Right renal pelvis (tissue), 4 donors: ENCODE measurements at places on chromosomes 3 and 15. TPM values are rescaled to one million over a fixed set of nuclear protein-coding genes. Genes with fewer than 3 reads are reported as not detected.

The ECE2 gene
- polyA plus RNA-seq = not detected

GRCh38 chr3:143066033-143066432 is 53.5 kb upstream of the CHST2 start:
- no peak for DNase-seq

DNA sequence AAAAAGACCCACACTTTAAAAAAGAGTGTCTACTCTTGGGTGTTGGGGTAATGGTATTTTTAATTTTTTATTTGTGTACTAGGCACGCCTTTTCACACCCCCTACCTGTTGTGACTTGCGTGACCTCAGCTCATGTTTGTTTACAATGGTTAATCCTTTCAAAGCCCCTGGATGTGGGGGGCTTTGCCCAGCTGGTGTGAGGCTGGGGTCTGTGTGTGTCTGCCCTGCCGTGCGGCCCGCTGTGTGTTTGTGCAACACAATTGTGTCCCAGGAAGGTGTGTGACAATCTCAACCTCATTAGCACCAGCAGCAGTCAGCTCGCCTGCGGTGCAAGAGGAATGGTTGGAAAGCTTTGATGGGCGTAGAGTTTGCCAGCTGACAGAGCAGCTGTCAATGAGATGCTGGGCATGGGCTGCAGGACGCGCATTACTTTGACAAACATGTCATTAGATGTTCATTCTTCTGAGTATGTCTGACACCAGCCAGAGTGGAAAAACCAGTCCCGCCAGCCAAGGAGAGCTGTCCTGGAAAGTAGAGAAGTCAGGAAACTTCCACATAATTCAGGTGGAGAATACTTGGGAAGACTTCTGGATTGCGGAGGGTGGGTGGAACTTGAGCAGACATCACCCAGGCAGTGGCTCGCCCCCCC is 9.6 kb downstream of the LRRK1 start:
- no peak for DNase-seq

The ISL2 gene
- not detected for polyA plus RNA-seq

GRCh38 chr15:89760303-89761008 is 9.4 kb upstream of the MESP1 start:
- DNase-seq = no peak
